ENCODE measurements at places on chromosomes 3 and 15. TPM values are rescaled to one million over a fixed set of nuclear protein-coding genes. Genes with fewer than 3 reads are reported as not detected.

Gene PLCH1
- total RNA-seq = 0.12 TPM

Gene TRH
- total RNA-seq = not detected

Gene CFAP91
- not detected for total RNA-seq

Gene GREM1
- total RNA-seq = not detected

Gene RSRC1
- total RNA-seq = 35.8 TPM

Gene FBXO40
- total RNA-seq = not detected

Gene BLOC1S6
- total RNA-seq = 68.5 TPM

Gene TNFSF10
- 0.25 TPM for total RNA-seq

Gene VWA5B2
- total RNA-seq = not detected

Gene ATP13A5
- not detected for total RNA-seq

Gene GADL1
- not detected for total RNA-seq

Gene GRAMD1C
- 0.79 TPM for total RNA-seq
